ENCODE measurements at places on chromosomes 5 and 9.

DNA sequence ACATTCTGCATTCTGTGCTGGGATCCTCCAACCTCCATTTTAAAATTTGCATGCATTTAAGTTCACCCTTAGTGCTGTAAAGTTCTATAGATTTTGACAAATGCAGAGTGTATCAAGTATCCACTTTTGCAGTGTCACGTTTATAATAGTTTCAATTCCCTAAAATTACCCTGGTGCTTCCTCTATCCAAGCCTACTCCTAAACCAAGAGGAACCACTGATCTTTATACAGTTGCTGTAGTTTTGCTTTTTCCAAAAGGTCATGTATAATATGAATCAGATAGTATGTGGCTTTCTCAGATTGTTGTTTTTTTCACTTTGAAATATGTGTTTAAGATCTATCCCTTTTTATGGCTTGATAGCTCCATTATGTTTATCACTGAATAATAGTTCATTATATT, 468.4 kb upstream of the CDH6 start:
- no peak for DNase-seq

- DNase-seq: no peak
These were observed 233.6 kb downstream of the SYK start for GRCh38 chr9:91034976-91035824.

- DNase-seq: no peak
These were observed 933.4 kb upstream of the PTPRD start for GRCh38 chr9:11546231-11546630.

- no peak for DNase-seq
These were observed 25.0 kb upstream of the CAPSL start for GRCh38 chr5:35963381-35963843.

DNA sequence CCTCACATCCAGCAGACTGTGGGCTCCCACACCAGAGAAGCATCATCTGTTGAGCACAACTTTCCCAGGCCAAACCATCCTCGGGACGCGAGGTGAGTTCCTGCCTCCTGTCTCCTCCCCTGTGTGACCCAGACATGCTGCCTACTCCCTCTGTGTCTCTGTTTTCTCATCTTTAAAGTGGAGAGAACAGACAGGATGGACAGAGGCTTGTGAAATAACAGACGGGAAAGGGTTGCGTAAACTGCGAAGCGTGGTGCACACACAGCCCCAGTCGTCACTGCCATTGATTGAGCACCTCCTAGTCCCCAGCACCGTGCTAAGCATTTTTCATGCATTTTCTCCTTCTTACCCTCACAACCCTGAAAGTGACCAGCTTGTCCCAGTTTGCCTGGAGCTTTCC, 52.1 kb upstream of the LMX1B start:
- no peak for DNase-seq

- DNase-seq: no peak
These were observed 73.3 kb downstream of the FCHO2 start for GRCh38 chr5:73028991-73029595.

- no peak for DNase-seq
These were observed 6.6 kb downstream of the NINJ1 start for GRCh38 chr9:93127395-93127911.

- no peak for DNase-seq
These were observed 73.3 kb downstream of the FREM1 start for GRCh38 chr9:14836885-14837284.

DNA sequence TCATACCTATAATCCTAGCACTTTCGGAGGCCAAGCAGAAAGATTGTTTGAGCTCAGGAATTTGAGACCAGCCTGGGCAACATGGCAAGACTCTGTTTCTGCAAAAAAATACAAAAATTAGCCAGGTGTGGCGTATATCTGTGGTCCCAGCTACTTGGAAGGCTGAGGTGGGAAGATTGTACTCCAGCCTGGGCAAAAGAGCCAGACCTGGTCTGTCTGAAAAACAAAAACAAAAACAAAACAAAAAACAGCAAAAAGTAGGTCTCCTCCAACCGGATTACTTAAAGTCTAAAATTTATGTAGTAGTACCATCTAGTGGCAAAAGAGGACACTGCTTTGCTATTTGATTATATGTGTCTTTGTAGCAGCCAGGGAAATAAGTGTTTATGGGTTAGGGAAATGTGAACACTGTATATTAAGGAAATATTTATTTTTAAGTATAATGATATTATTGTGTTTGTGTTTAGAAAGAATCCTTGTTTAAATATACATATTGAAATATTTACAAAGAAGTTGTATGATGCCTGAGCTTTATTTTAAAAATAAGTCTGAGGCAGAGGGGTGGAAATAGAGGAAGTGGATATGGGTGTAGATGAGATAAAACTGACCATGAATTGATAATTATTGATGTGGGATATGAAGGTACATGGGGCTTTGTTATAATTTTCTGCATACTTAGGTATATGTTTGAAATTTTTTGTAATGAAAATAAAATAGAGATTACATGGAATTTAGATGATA, 20.0 kb downstream of the APC start:
- no peak for DNase-seq

GRCh38 chr9:135766251-135766650, 64.3 kb downstream of the KCNT1 start:
- DNase-seq: no peak

GRCh38 chr5:9596171-9596780, 33.9 kb downstream of the TAS2R1 start:
- no peak for DNase-seq

Measured in stimulated activated naive CD4-positive, alpha-beta T cell treated with Interleukin-2 at 50 U/mL for 16 hours (primary cell).